ENCODE measurements at places on chromosomes 5 and 9. TPM values are rescaled to one million over a fixed set of nuclear protein-coding genes. Genes with fewer than 3 reads are reported as not detected.

The TAF11L10 gene
- total RNA-seq: not detected

The IARS1 gene
- total RNA-seq: 110 TPM

The PTGDS gene
- 0.71 TPM for total RNA-seq

The AJM1 gene
- 4.0 TPM for total RNA-seq

The LPAR1 gene
- 10.8 TPM for total RNA-seq

The GARIN3 gene
- not detected for total RNA-seq
